ENCODE measurements at places on chromosomes 1 and 21. TPM values are rescaled to one million over a fixed set of nuclear protein-coding genes. Genes with fewer than 3 reads are reported as not detected.

AQP10 gene
- total RNA-seq = not detected

DNA sequence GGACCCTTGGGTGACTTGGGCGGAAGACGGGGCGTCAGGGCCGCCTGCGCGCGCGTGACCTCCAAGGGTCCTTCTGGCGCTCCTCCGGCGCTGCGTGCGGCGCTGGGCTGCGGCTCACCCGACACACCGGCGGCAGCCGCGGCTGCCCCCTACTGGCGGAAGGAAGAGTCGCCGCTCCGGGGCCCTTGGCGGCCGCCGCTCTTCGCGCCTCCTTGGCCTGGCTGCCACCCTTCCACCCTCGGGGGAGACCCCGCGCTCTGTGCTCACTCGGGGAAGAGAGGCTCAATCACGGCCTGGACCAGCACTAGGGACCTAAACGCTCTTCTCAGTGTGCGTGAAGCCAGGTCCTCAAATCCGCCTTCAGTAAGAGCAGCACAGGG lies 89.7 kb downstream of the DMRTA2 start:
- peak; percentile 24 for DNase-seq

- DNase-seq = no peak
These were observed 68.5 kb downstream of the NDUFS5 start for GRCh38 chr1:39094685-39095084.

ZFP69 gene
- 4.5 TPM for total RNA-seq

GRCh38 chr1:221157026-221157761 lies 278.0 kb downstream of the HLX start:
- no peak for DNase-seq

- no peak for DNase-seq
These were observed 464.5 kb downstream of the MATN1 start for GRCh38 chr1:30258876-30259275.

DNA sequence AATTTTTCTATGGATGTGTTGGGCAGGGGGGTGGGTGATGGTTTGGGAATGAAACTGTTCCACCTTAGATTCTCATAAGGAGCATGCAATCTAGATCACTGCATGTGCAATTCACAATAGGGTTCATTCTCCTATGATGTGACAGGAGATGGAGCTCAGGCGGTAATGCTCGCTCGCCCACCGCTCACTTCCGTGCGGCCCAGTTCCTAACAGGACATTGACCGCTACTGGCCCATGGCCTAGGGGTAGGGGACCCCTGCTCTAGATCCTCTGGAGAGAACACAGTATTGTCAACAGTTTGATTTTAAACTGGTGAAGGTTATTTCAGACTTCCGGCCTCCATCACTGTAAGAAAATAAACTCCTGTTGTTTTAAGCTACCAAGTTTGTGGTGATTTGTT lies 55.0 kb upstream of the USH2A start:
- DNase-seq = no peak
